ENCODE measurements at places on chromosomes 3 and 15. TPM values are rescaled to one million over a fixed set of nuclear protein-coding genes. Genes with fewer than 3 reads are reported as not detected.

The AP4E1 gene
- 8.7 TPM for total RNA-seq

The CSTA gene
- 1.1 TPM for total RNA-seq

The STAB1 gene
- 25.1 TPM for total RNA-seq

The LRTM1 gene
- total RNA-seq: not detected

- no peak overlapping the region for H3K4me3 ChIP-seq
- no peaks in the 10 kb centered on the region for H3K36me3 ChIP-seq
- H3K27ac ChIP-seq: no peak overlapping the region
- H3K27me3 ChIP-seq: no peaks in the 10 kb centered on the region
- no peaks in the 10 kb centered on the region for H3K4me1 ChIP-seq
Observed at GRCh38 chr3:34668915-34669314, 870.5 kb downstream of the PDCD6IP start.

GRCh38 chr3:174495928-174496327 lies 363.2 kb upstream of the NAALADL2 start:
- H3K27ac ChIP-seq: no peak overlapping the region
- H3K4me3 ChIP-seq: no peak overlapping the region
- H3K36me3 ChIP-seq: no peaks in the 10 kb centered on the region
- no peak for DNase-seq

- peaks cover 24% of the 10 kb centered on the region for H3K4me1 ChIP-seq
- H3K4me3 ChIP-seq: no peak overlapping the region
- no peaks in the 10 kb centered on the region for H3K27me3 ChIP-seq
- no peak overlapping the region for H3K27ac ChIP-seq
- DNase-seq: no peak
Observed at GRCh38 chr3:177681852-177682251, 484.6 kb upstream of the TBL1XR1 start.

DNA sequence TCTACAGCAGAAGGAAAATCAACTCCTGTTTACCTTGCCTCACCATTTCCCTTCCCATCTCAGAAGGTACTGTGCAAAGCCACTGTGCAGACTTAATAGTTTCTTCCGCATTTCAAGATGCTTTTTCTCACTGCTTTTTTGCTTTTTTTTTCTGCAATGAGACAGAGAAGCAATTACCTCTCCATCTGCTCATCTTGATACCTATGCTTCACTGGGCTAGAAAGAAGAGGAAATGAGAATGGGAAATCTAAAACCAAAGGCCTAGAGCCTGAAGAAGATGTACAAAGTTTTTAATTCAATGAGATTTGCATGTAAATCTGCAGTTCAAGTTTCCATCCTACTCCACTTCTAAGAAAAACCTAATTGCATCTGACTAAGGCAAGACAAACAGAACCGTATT lies 238.1 kb upstream of the SETMAR start:
- no peaks in the 10 kb centered on the region for H3K36me3 ChIP-seq
- H3K4me3 ChIP-seq: no peak overlapping the region
- H3K4me1 ChIP-seq: no peaks in the 10 kb centered on the region
- DNase-seq: no peak

GRCh38 chr15:39381517-39381916 lies 199.4 kb upstream of the THBS1 start:
- no peaks in the 10 kb centered on the region for H3K4me1 ChIP-seq
- H3K27me3 ChIP-seq: no peaks in the 10 kb centered on the region
- DNase-seq: no peak

DNA sequence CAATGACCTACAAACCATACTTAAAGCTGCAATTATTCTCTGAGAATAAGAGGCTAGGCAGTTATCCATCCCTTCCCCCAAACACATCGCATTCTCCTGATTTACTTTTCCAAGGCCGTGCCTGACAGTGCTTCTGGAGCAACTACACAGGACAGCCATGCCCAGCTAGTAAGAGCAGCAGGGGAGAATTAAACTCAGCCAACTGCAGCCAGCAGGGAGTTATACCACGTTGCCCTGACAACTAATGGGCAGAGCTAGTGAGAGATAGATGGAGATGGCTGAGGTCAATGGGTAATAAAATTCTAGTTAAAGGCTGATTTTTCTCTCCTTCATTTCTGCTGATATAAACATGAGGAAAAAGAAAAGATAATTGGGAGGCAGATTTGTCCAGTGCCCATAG lies 193.8 kb upstream of the PPP2R3A start:
- no peaks in the 10 kb centered on the region for H3K27me3 ChIP-seq
- no peaks in the 10 kb centered on the region for H3K4me1 ChIP-seq
- H3K27ac ChIP-seq: no peak overlapping the region
- DNase-seq: no peak

- H3K4me3 ChIP-seq: no peak overlapping the region
- H3K27ac ChIP-seq: no peak overlapping the region
- no peaks in the 10 kb centered on the region for H3K4me1 ChIP-seq
Observed at GRCh38 chr3:147267434-147267833, 138.9 kb downstream of the ZIC4 start.

- no peak overlapping the region for H3K27ac ChIP-seq
- H3K36me3 ChIP-seq: peaks cover 4% of the 10 kb centered on the region
- no peaks in the 10 kb centered on the region for H3K4me1 ChIP-seq
- no peaks in the 10 kb centered on the region for H3K27me3 ChIP-seq
- no peak for DNase-seq
- no peak overlapping the region for H3K4me3 ChIP-seq
Observed at GRCh38 chr15:28147801-28148200, 48.7 kb upstream of the OCA2 start.

All from heart right ventricle (tissue), 16 donors.